ENCODE measurements at places on chromosomes 5 and 9.

- no peak for DNase-seq
Measured at GRCh38 chr5:128772356-128772755, 192.9 kb upstream of the SLC27A6 start.

DNA sequence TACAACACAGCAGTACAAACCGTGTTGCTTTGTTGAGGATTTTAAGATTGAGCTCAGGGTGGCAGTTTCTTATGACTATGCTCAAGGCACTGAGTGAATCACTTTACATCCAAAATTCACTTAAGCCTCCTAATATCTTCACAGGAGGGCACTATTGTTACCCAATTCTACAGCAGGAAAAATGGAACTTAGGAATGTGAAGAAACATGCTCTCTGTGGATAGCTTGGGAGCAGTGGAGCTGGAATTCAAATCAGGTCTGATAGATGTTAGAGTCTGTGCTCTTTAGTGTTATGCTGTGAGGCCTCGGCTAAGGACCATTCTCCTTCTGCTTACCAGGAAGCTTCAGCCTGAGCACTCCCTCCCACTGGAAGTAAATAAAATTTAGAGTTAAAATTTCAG is 18.7 kb upstream of the HMHB1 start:
- DNase-seq = no peak

GRCh38 chr9:114396558-114397218 is 8.9 kb upstream of the AKNA start:
- no peak for DNase-seq

- no peak for DNase-seq
Measured at GRCh38 chr5:147534172-147534951, 24.5 kb upstream of the DPYSL3 start.

- no peak for DNase-seq
Measured at GRCh38 chr5:163846512-163846911, 341.1 kb downstream of the MAT2B start.

DNA sequence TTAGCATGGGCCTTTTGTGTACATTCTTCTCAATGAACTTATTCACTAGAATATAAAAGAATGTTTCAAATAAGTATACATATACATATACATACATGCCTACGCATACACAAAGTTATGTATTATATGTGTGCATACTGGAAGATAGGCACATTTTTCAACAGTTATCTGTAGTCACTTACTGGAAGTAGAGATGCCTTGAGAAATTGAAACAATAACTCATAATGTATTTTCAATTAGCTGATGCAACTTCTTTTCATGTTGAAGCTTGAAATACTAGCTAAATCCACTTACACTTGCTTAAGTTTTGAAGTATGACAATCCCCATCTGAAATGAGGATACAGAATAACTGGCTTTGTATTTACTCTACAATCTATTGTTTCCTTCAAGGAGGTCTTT is 469.0 kb upstream of the PTGER4 start:
- DNase-seq = no peak

GRCh38 chr5:173772384-173773059 is 115.6 kb upstream of the CPEB4 start:
- no peak for DNase-seq

DNA sequence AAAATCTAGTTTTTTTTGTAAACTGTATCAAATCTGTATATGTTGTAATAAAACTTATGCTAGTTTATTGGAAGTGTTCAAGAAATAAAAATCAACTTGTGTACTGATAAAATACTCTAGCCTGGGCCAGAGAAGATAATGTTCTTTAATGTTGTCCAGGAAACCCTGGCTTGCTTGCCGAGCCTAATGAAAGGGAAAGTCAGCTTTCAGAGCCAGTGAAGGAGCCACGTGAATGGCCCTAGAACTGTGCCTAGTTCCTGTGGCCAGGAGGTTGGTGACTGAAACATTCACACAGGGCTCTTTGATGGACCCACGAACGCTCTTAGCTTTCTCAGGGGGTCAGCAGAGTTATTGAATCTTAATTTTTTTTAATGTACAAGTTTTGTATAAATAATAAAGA is 24.3 kb downstream of the HMGCR start:
- no peak for DNase-seq

DNA sequence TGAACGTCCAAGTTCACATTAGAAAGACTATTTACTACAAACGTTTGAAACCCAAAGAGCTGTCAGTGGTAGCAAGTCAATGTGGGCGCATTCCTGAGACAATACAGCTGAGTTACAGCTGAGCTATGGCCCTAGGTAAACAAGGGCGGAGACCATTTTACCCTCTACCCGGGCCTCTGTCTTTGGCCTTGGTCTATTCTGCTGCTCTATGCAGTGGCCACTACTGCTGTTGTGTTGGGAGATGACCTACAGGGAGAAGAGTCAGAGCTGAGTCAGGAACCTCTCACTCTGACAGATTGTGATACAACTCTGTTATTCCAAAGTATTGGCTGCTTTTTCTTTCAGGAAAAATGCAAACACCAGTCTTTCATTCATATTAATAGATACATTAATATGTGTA is 700.6 kb downstream of the SEMA5A start:
- DNase-seq = no peak

DNA sequence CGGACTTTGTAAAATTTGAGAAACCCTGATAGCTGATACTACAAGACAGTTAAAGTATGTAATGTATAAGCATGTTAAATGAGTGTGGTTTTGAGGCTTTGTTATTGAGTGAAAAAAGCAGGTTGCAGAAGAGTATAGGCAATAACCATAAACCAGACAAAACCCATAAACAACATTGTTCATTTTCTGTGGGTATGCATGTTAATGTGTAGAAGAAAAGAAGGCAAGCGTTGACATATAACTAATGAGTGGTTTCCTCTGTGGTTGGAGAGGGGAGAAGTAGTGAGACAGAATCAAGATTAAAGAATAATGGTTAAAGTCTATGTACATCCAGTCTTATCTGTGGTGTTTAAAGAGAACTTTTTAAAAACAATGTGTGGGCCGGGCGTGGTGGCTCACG is 26.2 kb downstream of the RAD23B start:
- DNase-seq = peak; percentile 92

DNA sequence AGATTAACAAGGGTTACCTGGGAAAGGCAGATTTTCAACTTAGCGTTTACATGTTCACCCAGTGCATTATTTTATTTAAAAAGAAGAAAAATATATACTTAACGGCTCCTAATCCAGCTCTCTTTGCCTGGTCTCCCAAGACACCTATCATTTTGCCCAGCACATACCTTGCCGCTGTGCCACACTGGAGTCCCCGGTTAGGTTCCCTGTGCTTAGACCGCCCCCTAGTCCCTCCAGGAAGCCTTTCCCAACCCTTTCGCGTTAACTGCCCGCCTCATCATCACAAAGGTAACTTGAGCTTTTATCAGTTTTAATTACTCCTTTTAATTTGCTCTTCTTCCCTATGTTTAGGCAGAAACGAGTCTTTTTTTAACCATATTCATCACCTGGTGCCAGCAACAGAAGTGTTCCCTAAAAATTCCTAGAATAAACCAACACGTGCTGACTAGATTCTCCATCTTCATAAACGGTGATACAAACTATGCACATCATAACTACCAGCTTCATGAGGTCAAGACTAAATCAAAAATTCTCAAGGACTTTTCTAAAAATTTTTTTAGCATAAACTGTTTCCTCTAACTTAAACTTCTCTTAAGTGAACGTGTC is 19.7 kb downstream of the DNAJA1 start:
- DNase-seq = no peak

- DNase-seq = no peak
Measured at GRCh38 chr5:143128412-143129071, 274.9 kb downstream of the NR3C1 start.

- no peak for DNase-seq
Measured at GRCh38 chr5:161271816-161272215, 274.7 kb downstream of the GABRB2 start.

DNA sequence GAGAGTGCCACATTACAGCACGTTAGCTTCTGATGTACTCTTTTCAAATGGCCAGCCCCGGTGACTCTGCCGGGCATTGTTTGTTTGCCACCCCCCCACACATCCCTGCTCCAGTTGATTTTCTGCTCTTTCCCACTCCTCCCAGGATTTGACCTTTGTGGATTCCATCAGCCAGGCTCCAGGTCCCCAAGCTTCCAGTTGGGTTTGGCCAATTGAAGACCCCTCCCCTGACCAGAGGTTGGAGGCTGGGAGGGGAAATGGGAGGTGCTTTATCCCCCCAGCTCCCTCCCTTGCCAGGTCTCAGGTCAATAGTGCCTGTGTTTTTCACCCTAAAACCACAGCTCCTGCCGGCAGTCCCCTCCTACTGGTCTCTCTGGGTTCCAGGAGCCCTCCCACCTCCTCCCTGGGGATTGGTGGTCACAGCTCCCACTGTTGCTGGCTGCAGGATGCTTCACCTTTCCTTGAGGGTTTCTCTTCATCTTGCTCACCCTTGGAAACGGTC is 34.9 kb downstream of the IRF1 start:
- no peak for DNase-seq

GRCh38 chr9:85016384-85017006 is 347.0 kb downstream of the NTRK2 start:
- no peak for DNase-seq

GRCh38 chr5:146671561-146672295 is 155.7 kb upstream of the GPR151 start:
- DNase-seq = no peak

- no peak for DNase-seq
Measured at GRCh38 chr9:36144309-36145232, 8.0 kb downstream of the GLIPR2 start.

- no peak for DNase-seq
Measured at GRCh38 chr5:566636-567309, 42.5 kb upstream of the SLC9A3 start.

DNA sequence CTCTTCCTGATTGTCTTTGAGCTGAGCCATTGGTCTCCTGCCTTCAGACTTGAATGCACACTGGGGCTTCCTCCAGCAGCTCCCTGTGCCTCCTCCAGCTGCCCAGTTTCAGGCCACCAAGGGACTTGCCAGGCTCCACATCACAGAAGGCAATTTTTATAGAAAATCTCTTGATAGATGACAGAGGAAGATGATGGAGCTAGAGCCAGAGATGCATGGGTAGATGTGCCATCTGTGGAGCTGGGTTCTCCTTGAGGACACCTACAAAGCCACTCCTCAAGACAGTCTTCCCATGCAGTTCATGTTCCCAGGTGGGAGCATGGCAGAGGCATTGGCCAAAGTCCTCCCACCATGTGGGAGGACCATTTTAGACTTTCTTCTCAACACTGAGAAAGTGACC is 239.6 kb upstream of the IRX1 start:
- DNase-seq = no peak
